Tibial nerve (tissue), 4 donors: ENCODE measurements at places on chromosomes 6 and 20.

- no peaks in the 10 kb centered on the region for H3K4me1 ChIP-seq
- H3K27me3 ChIP-seq: no peaks in the 10 kb centered on the region
- no peak overlapping the region for H3K4me3 ChIP-seq
- H3K36me3 ChIP-seq: no peaks in the 10 kb centered on the region
Observed at GRCh38 chr6:86723729-86724128, 213.6 kb upstream of the HTR1E start.

DNA sequence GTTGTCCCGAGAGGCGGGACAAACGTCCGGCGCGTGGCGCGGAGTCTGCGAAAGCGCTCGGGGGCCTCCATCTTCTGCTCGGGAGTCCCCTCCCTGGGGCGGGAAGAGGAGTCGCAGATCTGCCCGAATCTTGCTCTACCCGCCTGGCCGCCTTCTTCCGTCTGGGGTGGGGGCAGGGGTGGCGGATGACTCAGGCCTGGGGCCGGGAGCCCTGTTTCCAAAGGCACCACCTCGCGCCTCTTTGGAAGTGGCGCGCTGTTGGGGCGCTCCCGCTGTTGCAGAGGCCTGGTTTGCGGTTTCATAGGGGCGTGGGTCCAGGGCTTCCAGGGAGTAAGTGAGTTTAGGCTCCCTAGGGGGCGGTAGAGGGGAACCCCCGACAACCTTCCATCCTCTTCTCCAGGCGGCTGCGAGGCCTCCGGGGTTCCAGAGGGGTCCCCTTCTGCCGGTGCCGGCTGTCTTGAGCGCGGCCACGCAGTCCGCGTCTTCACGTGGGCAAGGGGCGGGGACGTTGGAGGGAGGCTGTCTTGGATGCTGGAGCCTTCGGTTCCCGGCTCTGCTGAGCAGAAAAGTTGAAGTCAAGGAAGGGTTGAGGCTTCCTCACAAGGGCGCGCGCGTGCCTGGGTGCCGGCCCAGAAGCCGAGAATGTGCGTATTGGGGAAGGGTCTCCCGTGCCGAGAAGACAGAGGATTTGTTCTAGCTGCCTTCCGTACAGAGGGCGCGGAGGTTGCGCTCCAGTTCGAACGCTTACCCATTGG is 2.6 kb upstream of the TFAP2C start:
- DNase-seq: no peak
- peaks cover 65% of the 10 kb centered on the region for H3K4me1 ChIP-seq
- no peak overlapping the region for H3K4me3 ChIP-seq
- no peaks in the 10 kb centered on the region for H3K36me3 ChIP-seq
- no peak overlapping the region for H3K27ac ChIP-seq

DNA sequence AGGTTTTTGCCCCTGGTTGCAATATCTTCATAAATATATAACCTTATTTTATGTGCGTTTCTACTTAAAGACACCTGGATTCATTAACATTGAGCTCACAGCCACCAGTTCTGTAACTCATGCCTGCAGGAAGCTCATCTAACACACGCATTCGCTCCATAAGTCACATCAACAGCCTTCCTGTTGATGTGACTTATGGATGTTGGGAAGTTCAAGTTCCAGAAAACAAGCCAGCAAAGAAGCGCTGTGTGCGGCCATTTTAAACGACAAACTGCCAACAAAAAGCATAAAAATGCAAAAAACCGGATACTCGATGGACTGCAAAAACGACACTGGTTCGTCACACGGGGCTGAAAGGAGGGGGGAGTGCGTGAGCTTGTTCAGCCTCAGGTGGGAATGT is 77.9 kb upstream of the NFATC2 start:
- no peaks in the 10 kb centered on the region for H3K36me3 ChIP-seq
- H3K4me3 ChIP-seq: no peak overlapping the region
- H3K27ac ChIP-seq: no peak overlapping the region
- DNase-seq: no peak
- H3K4me1 ChIP-seq: no peaks in the 10 kb centered on the region
- H3K27me3 ChIP-seq: no peaks in the 10 kb centered on the region

GRCh38 chr6:65113581-65113980 is 593.4 kb downstream of the EYS start:
- H3K4me1 ChIP-seq: no peaks in the 10 kb centered on the region
- H3K36me3 ChIP-seq: no peaks in the 10 kb centered on the region
- H3K27ac ChIP-seq: no peak overlapping the region
- no peak overlapping the region for H3K4me3 ChIP-seq
- H3K27me3 ChIP-seq: no peaks in the 10 kb centered on the region

- no peaks in the 10 kb centered on the region for H3K27me3 ChIP-seq
- no peaks in the 10 kb centered on the region for H3K36me3 ChIP-seq
- no peaks in the 10 kb centered on the region for H3K4me1 ChIP-seq
- no peak overlapping the region for H3K27ac ChIP-seq
- DNase-seq: no peak
- no peak overlapping the region for H3K4me3 ChIP-seq
Observed at GRCh38 chr6:43738877-43739641, 31.0 kb upstream of the VEGFA start.

GRCh38 chr20:6956574-6956973 is 189.1 kb downstream of the BMP2 start:
- H3K4me1 ChIP-seq: no peaks in the 10 kb centered on the region
- DNase-seq: no peak
- H3K4me3 ChIP-seq: no peak overlapping the region
- no peaks in the 10 kb centered on the region for H3K36me3 ChIP-seq
- H3K27ac ChIP-seq: no peak overlapping the region
- no peaks in the 10 kb centered on the region for H3K27me3 ChIP-seq

DNA sequence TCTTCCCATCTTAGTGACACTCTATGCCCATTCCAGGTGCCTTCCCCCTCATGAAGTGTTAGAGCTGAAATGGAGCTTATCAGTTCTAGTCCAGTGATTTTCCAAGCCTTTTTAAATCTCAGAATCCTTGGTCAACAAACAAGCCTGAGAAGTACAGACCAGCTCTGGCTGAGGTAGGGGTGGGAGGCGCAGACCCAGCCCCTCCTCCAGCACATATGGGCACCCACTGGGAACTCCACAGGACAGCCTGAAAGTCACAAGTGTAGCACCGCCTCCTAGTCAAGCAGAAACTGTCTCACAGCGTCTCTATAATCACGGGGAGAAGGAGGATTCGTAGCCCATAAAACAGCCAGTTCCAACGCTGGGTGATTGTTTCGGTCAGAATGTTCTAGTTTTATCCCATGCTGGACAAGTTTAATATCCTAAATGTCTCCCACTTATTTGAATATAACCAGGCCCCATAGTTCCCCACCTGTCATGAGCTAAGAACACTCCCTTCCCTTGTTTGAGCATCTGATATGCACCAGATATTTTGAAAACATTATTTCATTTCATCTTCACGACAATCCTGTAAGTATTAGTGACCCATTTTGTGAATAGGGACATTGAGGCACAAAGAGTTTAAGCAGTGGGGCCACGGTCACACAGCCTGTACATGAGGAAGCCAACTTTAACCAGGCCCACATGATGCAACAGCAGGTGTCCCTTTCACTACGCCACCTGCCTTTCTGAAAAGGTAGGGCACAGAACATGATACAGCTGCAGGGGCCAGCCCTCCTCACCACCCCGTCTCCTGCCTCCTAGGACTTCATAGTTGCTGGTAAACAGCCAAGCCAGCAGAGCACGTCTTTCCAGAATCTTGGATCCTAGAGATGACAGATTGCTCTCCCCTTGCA is 40.1 kb downstream of the TRAF3IP2 start:
- no peak overlapping the region for H3K4me3 ChIP-seq
- no peaks in the 10 kb centered on the region for H3K4me1 ChIP-seq
- H3K27me3 ChIP-seq: no peaks in the 10 kb centered on the region
- no peak overlapping the region for H3K27ac ChIP-seq
- H3K36me3 ChIP-seq: no peaks in the 10 kb centered on the region

GRCh38 chr6:37584654-37585522 is 85.2 kb upstream of the CCDC167 start:
- H3K4me1 ChIP-seq: no peaks in the 10 kb centered on the region
- H3K36me3 ChIP-seq: no peaks in the 10 kb centered on the region
- DNase-seq: no peak
- no peak overlapping the region for H3K4me3 ChIP-seq
- no peak overlapping the region for H3K27ac ChIP-seq

DNA sequence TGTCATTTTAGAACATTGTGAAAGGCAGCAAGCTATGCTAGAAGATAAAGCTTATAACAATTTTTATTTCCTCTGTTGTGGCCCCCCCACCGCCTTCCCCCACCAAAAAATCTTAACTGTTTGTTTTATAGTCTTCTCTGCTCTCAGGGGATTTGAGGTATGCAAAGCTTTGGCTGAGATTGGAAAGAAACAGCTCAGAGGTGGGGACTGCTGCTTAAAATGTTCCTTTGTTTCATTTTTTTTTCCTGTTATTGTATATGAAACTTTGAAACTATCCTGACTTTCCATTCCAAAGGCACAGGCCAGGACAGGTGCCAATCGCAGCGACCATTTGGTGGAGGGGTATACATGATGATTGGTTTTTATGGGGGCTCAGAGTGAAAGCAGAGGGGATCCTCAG is 114.7 kb upstream of the PHACTR1 start:
- H3K27ac ChIP-seq: peak overlapping the region; percentile 72
- H3K27me3 ChIP-seq: no peaks in the 10 kb centered on the region
- H3K4me3 ChIP-seq: no peak overlapping the region
- no peaks in the 10 kb centered on the region for H3K4me1 ChIP-seq
- H3K36me3 ChIP-seq: no peaks in the 10 kb centered on the region
- DNase-seq: no peak

DNA sequence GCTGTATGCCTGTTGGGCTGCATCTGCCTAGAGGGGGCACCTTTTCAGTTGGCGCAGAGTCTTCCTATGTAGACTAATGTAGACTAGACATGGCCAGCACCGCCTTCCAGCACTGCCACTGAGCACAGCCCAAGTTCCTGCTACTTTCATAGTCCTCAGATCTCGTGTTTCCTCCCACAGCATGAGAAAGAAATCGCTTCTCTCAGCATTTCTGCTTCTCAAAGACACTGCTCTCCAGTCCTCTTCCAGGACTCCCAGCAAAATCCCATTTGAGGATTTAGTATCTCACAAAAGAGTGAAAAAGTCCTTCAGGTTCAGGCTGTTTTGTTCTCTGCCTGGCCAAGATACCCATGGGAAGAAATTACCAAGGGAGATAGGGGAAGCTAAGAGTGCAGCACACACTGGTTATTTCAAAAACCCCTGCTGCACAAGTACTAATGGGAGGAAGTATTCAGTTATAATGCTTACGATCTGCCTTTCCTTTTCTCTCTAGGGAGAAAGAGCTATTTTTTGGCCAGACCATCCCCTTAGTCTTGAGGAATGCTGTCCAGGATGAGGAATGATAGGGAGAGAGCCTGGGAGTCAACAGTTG is 35.7 kb downstream of the OGFRL1 start:
- H3K36me3 ChIP-seq: no peaks in the 10 kb centered on the region
- no peak overlapping the region for H3K27ac ChIP-seq
- H3K27me3 ChIP-seq: no peaks in the 10 kb centered on the region
- no peak for DNase-seq
- no peak overlapping the region for H3K4me3 ChIP-seq
- H3K4me1 ChIP-seq: no peaks in the 10 kb centered on the region

DNA sequence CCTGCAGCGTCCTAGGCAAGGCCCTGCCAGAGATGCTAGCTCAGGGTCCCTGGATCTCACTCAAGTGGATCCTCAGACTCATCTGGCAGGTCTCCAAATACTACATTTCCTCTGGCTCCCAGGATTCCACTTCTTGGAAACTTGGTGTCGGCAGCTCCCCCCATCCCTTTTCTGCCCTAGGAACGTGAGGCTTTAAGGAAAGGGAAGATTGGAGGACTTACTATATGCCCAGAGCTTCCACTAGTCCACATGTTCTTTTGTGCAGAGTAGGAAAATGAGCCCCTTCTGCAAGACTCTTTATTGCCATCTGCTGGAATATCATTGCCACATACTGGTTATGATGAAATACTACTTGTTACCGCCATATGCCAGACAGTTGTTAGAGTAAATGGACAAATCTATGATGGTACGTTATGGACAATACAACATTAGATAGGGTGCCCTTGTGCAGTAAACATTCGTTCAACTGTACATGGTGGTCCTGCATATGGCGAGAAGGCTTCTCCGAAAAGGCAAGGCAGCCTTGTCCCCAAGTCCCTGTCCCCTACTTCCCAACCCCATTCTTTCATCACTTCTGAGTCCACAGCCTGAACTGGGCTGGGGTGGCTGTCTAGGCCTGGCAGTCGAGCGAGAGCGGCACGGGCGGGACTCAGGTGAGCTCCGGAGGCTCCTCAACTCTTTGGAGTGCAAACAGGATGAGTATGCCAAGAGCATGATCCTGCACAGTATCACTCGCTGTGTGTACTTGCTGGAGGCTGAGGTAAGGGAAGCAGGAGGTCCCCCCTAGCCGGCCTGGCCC is 780 bp downstream of the ARMC12 start:
- DNase-seq: no peak
- H3K4me3 ChIP-seq: no peak overlapping the region
- peak overlapping the region; percentile 19 for H3K27ac ChIP-seq

DNA sequence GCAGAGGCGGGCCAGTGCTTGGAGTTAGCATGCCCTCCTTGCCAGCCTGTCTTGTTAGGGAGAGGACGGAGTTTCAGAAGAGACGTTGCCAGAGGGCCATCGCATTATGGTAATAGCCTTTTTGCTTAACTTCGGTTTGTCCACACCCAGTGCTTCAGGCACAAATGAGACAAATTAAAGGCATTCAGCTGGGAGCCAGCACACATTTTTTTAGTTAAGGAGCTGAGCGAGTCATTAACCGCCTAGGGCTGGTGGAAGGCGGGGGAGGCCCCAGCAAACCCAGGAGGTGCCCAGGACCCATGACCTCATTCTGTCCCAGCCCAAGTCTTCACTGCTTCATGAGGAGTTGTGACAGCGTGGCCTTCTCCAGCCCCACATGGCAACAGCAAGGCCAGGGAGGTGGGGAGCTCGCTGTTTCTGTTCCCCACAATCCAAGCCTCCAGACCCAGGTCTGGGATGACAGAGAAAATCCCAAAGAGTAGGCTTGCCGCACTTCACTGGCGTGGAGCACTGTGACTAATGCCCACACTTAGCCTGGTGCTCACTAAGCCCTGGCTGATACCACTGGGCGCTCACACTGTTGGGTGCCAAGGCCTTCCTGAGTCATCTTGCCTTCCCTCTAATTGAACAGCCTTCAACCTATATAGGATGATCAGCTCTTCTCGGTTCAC is 237.1 kb downstream of the ANKRD60 start:
- no peak overlapping the region for H3K4me3 ChIP-seq
- no peak for DNase-seq
- no peak overlapping the region for H3K27ac ChIP-seq
- no peaks in the 10 kb centered on the region for H3K36me3 ChIP-seq
- H3K4me1 ChIP-seq: no peaks in the 10 kb centered on the region
- H3K27me3 ChIP-seq: no peaks in the 10 kb centered on the region

- no peaks in the 10 kb centered on the region for H3K27me3 ChIP-seq
- peak; percentile 29 for DNase-seq
- H3K27ac ChIP-seq: peak overlapping the region; percentile 98
- no peaks in the 10 kb centered on the region for H3K36me3 ChIP-seq
- peak overlapping the region; percentile 90 for H3K4me3 ChIP-seq
- peaks cover 19% of the 10 kb centered on the region for H3K4me1 ChIP-seq
Observed at GRCh38 chr6:11094411-11094851, 797 bp downstream of the SMIM13 start.

- H3K4me1 ChIP-seq: no peaks in the 10 kb centered on the region
- no peak overlapping the region for H3K27ac ChIP-seq
- H3K4me3 ChIP-seq: no peak overlapping the region
- DNase-seq: no peak
- no peaks in the 10 kb centered on the region for H3K36me3 ChIP-seq
- H3K27me3 ChIP-seq: no peaks in the 10 kb centered on the region
Observed at GRCh38 chr6:131101911-131102680, 33.2 kb upstream of the AKAP7 start.
